ENCODE measurements at places on chromosomes 16 and 17.

GRCh38 chr16:54454616-54455015 lies 168.0 kb upstream of the IRX3 start:
- no peak for DNase-seq

GRCh38 chr17:69560987-69561441 lies 146.5 kb downstream of the MAP2K6 start:
- no peak for DNase-seq

GRCh38 chr17:33642002-33642401 lies 348.9 kb upstream of the ASIC2 start:
- no peak for DNase-seq

GRCh38 chr16:48499923-48500381 lies 110.0 kb downstream of the N4BP1 start:
- no peak for DNase-seq

- peak; percentile 17 for DNase-seq
Observed at GRCh38 chr17:75406222-75406615, 741 bp upstream of the GRB2 start.

Measured in activated CD4-positive, alpha-beta T cell treated with anti-CD3 and anti-CD28 coated beads, Interleukin-2, amount 50 U/mL, for 48 hours (primary cell).